Natural killer cell (primary cell): ENCODE measurements at places on chromosomes 5 and 9.

DNA sequence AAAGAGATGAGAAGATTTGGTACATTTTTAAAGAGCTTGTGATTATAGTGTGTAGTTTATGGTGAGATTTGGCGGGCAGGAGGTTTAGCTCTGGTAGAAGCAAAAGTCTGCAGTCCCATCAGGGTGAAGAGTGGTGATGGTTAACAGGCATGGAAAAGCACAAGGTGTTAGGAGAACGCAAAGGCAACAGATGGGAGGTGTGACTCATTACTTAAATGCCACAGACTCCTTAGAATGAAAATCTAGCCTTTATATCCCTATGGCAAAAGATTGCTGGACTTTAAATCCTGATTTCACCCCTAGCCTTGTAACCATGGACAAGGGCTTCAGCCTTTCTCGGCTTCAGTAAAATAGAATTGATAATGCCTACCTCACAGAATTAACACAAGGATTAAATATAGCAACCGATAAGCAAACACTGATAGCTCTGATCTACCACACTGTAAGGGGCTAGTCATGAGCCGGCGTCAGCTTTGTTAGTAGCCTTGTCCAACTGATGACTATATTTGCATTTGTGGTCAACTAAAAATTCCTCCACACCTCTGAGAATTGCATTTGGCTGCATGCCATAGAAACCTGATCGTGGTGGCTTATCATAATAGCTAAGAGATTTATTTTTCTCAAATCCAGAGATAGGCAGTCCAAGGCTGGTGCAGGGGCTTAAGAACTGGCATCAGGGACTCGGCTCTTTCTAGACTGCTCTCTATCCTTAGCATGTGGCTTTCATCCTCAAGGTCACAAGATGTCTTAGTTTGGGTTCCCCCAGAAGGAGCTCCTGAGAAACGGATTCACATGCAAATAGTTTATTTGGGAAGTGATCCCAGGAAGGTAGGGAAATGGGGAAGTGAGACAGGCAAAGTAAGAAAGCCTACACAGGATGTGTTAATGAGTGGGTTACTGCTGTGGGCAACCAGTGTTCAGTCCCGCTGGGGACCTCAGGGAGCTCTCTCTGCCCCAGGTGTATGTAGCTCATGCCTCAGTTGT is 19.6 kb downstream of the MFAP3 start:
- no peak for DNase-seq

GRCh38 chr9:134895567-134895907 is 14.9 kb downstream of the FCN2 start:
- no peak for DNase-seq

- no peak for DNase-seq
Measured at GRCh38 chr9:127813686-127814226, 11.1 kb downstream of the FPGS start.

DNA sequence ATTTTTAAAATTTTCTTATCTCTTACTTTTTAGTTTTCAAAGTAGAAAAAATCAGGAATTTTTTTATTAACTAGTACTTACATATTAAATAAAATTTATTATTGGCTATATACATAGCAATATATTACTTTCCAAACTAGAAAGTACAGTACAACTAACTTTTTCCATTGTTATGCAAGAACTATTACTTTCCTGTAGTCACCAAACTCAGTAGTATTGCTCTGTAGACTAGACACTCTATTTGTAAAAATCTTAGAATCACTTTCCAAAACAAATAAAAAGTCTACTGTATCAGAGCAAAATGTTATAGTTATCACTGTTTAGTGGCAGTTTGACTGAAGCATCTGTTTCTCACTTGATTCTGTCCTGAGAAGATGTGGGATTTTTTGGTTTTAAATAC is 55.3 kb upstream of the MACIR start:
- no peak for DNase-seq

GRCh38 chr9:132756214-132756845 is 86.1 kb downstream of the GTF3C4 start:
- DNase-seq: no peak
